ENCODE measurements at places on chromosomes 3 and 15.
A peak's percentile ranks its signal among the peaks of the same experiment; 100 is the strongest.

- no peak for DNase-seq
Measured at GRCh38 chr3:26273196-26273595, 349.4 kb upstream of the LRRC3B start.

DNA sequence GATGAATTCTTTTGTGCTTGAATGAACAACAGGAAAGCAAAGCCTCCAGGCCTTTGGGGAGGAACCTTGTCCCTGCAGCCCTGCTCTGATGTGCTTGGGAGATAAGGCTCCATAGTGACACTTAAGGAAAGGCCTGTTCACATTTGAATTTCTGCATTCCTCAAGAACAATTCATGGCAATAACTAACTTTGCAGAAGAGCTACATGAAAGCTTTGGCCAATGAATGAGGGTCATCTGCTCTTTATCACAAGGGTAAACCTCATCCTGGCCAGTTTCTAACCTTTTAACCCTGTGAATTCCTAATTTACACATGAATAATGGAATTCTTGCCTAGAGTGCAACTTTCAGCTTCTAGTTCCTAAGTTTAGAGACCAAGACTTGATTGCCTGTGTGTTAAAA lies 5.6 kb downstream of the PRTG start:
- no peak for DNase-seq

DNA sequence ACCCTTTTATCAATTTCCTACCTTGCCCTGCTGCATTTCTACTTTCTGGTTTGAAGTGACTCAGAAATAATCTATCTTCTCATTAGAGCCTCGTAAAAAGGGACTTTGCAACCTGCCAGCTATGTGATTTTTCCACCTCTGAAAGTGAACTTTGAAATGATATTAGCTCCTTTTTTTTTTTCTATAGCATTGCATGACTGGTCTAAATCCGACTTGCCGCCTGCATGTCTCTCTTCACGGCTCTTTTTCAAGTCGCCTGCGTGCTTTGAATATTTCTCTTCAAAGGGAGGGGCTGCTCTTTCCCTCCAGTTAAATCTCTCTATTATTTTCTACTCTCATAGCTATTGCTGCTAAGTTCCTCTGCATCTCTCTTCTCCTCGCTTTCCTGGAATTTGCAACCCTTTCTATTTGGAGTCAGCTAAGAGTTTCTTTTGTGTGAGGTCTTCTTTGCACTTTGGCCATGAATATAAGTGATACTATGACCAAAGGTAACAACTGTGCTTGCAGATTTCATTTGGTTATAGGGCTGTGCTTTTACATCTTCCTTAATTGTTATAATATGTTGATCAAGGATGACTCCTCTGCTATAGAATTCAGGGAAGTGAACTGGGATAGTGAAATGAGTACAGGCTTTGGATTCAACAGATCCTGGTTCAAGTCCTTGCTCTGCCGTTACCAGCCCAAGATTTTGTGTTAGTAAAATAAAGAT lies 541.1 kb downstream of the AGBL1 start:
- no peak for DNase-seq

DNA sequence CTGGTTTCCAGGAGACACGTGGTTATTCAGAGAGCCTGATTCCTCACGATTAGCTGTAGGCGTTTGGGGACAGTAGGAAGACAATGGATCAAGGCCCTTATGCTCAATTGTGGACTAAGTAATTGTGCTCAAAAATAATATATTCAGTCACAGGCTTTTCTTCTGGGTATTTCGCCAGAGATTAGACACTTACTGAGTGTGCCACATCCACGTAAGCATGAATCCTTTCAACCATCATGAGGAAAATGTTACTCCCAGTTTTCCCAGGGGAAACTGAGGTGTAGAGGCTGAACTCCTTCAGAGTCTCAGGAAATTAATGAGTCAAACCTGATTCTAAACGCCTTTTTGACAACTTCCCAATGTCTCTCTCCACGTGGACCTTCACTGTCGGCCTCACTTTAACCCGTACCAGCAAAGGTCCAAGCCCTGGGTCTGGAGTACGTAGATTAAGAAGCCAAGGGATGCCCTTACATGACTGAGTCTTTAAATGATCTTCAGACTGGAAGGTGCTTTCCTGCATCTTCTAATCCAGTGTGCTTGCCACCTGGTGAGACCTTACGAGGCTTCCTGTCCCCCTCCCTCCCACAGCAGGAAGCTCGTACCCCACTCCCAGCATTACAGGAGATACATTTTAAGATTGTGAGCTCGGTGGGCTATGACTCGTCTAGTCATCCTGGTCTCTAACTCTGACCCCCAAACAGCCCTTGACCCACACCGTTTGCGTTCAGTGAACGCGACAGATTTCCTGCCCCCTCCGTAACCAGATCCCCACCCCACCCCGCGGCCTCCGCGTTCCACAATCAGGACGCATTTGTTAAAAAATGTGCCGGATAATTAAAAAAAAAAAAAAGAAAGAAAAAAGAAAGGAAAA lies 1.7 kb downstream of the PKM start:
- peak; percentile 55 for DNase-seq

DNA sequence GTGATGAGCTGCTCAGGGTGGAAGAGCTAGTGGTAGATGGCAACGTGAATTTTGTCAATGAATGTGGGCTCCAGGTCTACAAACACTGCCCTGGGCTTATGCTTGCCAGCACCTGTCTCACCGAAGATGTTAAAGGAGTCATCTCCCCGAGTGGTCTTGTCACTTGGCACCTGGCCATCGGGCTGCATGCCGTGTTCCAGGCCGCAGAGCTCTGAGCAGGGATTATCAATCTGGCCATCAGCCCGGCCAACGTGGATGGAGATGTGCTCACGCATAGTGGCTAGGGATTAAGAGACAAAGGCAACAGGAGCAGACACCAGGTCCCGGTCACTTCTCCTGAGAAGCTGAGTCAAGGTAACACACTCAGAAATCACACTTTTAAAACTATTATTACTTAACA lies 54.8 kb upstream of the ACTC1 start:
- DNase-seq, result no peak

DNA sequence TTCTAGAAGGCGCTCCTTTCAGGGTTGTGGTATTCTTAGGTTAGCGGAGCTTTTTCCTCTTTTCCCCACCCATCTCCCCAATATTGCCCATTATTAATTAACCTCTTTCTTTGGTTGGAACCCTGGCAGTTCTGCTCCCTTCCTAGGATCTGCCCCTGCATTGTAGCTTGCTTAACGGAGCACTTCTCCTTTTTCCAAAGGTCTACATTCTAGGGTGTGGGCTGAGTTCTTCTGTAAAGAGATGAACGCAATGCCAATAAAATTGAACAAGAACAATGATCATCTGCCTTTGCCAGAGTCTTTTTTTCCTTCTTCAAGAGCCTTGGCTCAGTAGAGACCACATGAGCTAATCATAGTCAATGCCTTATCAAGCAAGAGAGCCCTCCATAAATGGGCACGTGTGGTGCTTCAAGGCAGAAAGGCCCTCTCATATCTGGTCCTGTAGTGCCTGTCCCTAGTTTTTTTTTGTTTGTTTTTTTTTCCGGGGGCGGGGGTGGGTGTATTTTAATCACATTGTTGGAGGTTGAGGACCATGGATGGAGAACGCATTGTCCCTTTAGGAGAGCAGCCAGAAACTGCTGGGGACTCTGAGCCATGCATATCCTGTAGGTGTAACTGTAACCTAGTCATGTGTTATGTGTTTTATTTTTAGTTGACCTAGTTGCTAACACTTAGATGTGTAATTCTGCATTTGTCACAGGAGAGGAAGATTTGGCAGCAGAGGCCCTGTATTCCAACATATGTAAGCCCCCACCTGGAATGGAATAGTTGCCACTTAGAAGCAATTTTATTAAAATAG lies 64.7 kb upstream of the ACAD9 start:
- DNase-seq, result no peak

DNA sequence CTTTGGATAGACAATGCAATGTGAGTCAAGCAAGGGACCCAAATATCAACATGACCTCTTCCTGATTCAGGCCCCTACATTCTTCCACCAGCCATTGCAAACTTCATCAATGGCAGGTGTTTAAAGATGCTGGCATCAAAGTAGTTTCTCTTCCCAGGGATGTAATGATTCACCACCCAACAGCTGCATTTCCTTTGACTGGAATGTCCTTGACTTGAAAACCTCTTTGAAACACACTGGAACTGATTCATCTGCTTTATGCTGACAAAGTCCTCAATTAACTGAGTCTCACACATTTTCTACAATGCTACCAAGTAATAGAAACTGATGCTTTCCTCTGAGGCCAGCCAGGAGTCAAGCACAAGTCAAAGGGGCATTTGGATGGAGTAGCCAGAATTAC lies 385.5 kb downstream of the GBE1 start:
- no peak for DNase-seq

DNA sequence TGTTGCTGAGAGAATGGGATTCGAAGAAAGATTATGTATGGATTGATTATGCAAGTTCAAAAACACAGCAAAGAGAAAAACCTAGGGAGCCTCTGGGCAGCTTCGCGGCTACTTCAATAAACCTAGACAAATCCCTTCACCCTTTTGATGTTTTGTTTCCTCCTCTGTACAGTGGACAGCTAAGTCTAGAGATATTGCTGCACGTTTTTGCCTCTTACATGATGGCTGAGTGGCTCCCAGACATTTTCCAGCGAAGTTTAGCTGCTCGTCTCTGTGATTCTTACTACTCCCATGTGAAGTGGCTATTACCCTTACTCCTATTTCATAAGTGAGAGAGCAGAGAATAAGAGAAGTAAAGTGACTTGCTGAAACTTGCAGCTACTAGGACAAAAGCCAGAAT lies 695.0 kb upstream of the GRM7 start:
- DNase-seq, result no peak

DNA sequence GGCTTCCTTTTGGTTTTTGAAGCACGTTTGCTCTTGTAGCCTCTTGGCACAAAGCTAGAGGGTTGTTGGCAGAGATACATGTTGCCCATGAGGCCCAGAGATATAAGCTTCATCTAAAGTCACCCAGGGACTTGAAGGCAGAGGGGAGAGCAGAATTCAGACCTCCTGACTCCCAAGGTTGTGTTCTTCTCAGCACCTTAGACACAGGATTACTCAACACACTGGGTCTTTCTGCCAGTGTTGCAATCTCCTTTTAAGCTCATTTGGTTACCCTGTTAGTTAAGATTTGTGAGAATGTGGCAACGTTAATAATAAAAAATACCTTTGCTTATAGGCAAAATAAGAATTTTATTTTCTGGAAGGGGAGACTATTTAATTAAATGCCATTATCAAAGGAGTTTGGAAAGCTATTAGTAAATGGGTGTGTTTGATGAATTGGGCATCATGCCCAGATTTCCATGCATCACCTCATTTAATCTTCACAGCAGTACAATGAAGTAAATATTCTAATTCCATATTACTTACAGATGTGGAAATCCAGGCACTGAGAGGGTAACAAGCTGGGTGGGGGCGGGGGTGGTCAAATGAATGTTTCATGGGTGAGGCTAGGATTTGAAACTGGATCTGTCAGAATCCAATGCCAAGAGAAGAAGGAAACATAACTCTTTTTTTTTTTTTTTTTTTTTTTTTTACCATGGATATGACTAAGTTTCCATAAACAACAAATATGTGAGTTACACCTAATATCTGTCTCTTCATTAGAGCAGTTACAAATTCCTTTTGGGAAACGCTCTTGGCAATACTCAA lies 183.3 kb downstream of the NR1D2 start:
- DNase-seq, result no peak

DNA sequence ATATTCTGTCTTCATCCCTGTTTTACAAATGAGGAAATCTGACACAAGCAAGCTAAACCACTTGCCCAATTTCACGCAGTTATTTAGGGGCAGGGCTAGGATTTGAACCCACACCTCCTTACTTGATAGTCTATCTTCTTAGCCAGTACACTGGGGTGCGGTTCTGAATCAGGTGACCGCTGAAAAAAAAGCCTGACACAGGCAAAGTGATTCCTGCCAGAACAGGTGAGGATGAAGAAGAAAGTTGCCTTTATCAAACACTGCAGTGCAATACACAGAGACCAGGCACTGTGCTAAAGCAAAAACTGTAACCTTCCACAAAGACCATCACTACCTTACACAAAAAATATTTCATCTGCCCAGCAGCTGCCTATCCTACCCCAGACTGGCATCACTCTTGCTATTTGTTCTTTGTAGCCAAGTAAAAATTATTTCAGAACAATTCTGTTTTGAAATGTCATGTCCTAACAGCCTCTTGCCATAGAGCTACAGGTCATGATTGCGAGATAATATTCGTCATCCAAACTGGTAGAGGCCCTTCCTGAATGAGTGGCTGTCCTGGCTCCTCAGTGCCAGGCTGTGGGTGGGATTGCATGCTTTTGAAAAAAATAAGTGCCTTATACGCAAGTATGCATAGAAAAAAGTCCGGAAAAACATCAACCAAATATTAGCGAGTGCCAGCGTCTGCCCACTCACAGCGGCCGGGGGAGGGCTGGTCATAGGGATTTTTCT lies 142.3 kb upstream of the TPM1 start:
- DNase-seq, result no peak

DNA sequence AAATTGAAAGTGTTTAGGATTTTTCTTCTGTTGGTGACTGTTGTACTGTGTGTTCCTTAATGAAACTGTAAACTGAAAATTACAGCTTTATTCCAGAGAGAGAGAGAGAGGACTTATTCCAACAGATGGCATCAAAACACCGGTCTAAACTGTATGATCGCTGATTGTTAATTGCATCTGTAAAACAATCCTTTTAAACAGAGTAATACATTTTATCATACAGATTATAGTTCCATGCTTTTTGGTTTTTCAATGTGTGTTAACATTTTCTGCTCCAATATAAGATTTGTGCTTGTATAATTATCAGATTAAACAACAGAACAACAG lies 289.7 kb upstream of the DNAJC19 start:
- DNase-seq, result no peak

GRCh38 chr15:100120111-100120510 lies 221.7 kb downstream of the ADAMTS17 start:
- DNase-seq, result no peak

DNA sequence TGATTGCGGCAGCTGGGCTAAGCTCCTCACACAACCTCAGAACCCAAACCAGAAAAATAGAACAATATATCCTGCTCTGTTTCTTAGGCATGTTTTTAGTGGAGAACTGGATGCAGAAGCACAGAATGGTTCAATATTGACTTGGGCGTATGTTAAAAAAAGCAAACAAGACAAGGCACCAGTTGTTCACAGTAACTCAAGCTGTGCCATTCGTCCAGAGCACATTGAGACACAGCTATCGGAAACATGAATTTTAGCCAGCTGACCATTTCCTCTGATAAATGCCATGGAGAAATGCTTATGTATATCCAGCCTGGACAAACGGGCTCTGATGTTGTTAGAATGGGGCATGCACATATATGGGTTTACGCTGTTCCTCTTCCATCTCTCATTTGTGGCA lies 129.2 kb upstream of the PDZRN3 start:
- no peak for DNase-seq

DNA sequence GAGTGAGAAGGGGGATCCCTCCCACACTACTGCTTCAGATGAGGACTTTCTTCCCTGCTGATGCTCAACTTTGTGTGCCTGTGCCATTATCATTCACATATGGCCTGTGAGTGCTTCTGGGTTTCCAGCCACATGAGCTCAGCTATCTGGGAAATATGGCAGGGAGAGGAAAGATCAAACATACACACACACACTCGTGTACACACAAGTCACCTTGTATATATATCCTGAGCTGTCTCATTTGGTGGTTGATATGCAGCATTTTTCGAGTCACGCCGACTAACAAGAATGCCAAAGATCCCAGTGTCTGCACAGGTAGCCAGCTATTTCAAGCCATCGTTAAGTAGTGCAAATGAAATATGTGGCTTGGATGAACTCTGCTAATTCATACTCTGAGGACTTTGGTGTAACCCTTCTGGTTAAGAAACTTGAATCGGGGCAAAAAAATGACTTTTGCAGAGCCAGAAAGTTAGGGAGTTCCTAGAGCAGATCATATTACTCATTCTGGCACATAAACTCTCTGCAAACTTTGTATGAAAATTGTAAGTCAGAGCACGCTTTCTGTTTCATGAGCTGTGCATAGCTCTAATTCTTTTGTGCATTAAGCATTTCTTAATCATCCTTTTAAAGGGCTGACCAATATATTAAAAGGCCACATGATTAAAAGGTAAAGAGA lies 24.9 kb upstream of the WNT5A start:
- no peak for DNase-seq
